AG09319 (cell line): ENCODE measurements at places on chromosomes 1 and 21.

GRCh38 chr21:45351526-45352275 lies 53.3 kb upstream of the COL18A1 start:
- no peak for DNase-seq

DNA sequence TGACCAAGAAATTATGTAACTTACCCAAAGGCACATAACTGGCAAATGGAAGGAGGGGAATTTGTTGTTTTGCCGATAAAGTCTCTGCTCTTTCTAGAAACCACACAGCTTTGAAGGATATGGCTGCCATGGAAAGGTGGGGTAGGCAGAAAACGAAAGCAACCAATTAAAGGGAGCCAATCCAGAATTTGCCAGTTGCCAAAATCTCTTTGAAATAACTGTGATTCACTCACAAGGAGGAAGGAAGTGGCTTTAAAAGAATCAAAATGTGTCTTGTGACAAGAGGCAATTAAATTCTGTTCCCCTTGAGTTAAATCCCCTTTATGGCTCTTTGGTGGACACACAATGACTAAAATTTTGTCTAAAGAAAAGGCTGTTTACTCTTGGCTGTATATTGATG lies 61.2 kb upstream of the CCDC190 start:
- DNase-seq = no peak

GRCh38 chr1:201562659-201563405 lies 23.9 kb downstream of the NAV1 start:
- DNase-seq = no peak

DNA sequence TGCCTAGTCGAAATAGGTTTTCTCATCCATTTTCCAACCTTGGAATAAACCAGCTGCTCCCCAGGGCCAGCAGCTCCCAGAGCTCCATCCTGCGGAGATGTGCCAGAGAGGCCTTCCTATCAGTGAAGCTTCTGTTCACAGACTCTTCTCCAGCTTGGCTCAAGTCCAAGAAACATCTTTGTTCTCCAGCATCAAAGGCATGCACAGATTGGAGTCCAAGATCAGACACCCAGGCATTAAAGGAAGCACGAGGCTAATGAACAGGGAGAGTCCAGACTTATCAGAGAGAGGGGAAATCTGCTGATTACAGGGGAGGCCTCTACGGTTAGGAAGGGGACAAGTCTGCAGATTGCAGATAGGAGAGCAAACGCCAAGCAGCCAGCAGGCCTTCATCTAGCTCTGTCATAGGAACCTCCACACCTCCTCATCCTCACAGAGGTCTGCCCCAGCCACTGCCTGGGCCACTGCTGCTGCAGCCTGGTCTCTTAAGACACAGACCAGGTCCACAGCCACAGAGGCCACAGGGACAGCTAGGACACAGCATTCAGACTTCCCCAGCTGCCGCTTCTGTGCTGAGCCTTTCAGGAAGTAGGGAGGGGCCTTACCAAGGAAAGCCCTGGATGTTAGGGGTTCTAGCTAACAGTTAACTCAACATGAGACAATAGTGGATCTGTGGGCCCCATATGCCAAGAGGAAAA lies 3.4 kb downstream of the PRR9 start:
- DNase-seq = no peak

GRCh38 chr1:58249737-58250586 lies 296.6 kb downstream of the OMA1 start:
- DNase-seq = no peak

- no peak for DNase-seq
Measured at GRCh38 chr1:76035053-76035452, 39.5 kb upstream of the ST6GALNAC3 start.

- no peak for DNase-seq
Measured at GRCh38 chr1:212591922-212592321, 16.6 kb upstream of the ATF3 start.

DNA sequence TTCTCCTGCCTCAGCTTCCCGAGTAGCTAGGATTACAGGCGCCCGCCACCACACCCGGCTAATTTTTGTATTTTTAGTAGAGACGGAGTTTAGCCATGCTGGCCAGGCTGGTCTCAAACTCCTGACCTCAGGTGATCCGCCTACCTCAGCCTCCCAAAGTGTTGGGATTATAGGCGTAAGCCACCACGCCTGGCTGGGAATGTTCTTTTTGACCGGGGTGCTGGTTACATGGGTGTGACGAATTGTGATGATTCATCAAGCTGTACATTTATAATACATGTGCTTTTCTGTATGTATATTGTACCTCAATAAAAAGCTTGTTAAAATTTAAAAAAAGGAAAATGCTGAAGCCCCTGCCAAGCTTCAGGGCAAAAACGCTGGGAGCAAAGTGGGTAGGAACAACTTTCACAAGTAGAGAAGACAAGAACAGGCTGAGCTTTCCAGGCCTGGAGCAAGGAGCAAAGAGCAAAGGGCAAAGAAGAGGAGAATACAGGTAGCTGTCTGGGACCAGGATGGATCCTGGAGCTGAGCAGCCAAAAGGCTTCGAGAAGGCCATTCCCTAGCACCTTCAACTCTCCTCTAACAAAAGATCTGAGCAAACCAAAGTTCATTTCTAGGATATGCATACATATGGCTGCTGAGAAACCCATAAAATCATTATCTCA lies 20.5 kb upstream of the YRDC start:
- DNase-seq = no peak

DNA sequence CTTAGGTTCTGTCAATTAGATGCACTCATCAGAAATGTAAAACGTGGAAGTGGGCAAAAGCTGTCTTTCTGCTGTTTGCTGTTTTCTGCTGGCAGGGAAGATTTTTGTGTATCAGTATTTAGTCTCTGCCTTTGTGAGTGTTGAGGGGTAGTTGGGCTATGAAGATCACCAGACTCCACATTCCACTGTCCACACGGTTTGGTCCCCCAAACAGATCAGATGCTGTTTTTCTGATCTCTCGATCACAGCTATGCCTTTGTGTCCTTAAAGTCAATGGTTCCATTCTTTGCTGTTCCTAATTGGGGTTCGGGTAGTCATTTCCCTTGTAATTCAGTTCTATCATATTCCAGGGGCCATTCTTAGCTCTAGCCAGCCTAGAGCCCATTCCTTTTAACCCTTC lies 27.0 kb upstream of the NPL start:
- no peak for DNase-seq

DNA sequence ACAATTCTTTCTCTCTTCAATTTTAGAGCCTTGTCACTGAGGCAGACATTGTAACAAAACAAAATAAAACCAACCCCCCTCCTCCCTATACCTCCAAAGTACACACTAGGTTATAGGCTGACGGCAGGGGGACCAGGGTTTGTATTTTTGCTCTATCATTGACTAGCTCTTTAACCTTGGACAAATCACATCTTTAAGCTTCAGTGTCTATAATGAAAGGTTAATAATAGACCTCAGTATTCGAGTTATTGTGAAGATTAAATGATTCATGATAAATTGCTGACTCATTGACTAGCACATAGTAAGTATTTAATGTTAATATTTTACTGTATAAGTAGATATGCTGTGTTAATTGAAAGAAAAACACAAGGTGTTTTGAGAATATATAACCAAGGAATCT lies 1267.6 kb upstream of the ADGRL2 start:
- no peak for DNase-seq

DNA sequence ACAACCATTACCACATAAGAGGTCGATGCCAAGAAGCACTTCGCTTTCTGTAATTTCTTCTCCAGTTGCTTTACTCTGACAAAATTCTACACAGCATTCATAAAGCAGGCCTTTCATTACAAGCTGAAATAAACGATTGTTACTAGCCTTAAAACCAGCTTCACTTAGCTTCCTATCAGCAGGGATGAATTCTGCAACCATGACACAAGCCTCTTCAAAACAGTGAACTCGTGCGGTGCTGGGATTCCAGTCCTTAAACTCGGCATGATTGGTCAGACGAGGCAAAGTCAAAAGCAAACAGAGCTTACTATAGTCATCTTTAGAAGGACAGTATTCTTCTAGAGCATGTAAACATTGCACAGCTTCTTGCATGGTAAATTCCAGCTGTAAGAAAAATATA lies 30.6 kb downstream of the WDR47 start:
- DNase-seq = no peak

DNA sequence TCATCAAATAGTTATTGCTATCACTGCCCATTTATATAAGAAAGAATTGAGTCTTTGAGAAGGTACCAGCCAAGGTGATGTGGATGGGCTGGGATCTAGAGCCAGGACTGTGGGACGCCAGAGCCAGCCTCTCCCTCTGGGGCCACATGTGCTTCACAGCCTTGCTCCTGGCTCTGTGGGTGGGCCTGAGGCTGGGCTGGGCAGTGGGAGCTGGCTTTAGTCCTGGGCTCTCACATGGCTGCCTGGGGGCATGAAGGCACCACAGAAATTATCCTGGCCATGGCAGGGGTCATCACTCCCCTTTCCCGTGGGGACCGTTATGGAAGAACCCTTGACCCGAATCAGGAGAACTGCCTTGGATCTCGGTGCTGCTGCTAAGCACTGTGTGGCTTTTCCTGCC lies 203.1 kb downstream of the TRABD2B start:
- DNase-seq = no peak

DNA sequence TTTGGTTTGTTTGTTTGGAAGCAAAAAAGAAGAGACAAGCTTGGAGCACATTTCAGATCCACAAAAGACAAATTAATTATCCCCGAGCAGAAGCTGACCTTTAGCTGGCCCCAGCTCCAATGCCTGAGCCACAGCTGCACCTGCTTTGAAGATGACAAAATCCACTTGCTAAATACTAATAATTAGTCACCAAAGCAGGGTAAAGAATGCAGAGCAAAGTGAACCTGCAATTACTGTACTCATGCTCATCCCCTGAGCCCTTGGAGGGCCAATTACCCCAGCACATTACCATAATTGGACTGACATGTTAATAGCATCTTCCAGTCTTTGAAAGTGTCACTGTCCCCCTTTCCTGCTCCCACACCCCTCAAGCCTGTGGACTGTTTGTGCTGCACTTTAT lies 38.2 kb upstream of the KCND3 start:
- no peak for DNase-seq

DNA sequence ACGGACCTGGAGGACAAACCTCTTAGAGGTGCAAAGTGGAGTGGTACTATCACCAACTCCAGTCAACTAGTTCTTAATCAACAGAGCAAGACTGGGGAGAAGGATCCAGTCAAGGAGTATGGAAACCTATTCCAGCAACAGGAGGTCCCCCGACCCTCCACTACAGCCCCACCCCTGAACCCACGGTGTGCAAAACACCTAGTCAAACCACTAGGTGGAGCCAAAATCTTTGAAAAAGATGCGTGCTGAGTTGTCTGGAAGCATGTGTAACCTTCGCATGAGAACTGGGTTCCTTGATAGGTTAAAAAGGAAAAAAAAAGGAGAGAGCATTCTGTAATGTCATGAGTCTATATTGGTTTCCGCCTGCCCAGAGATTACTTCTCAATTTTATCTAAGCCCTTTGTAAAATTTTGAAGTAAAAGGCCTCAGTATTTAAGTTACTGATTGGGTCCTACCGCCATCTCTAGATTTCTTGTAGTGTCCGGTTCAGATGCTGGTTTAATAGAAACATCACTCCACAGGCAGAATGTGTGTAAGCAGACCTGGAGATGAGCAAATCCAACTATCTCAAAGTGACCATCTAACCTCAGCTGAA lies 81.9 kb upstream of the HAO2 start:
- DNase-seq = no peak
